ENCODE measurements at places on chromosomes 7 and 10.

DNA sequence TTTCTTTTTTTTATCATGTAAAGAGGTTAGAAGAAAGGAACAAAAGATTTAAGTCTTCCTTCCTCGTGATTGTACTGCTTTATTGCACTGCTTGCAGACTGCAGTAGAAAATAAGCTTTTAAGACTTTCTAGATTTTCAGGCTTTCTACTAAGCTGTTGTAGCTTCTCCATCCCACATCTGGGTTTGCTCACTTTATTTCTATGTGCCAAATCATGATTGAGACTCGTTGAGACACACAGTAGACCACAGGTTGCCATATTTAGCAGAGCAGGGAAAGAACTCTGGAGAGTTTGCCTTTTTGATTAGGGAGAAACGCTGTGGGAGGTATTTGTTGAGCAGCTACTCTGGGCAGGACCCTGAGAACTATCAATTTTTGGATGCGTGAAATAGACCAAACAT, 89.2 kb upstream of the BTBD16 start:
- DNase-seq, result no peak

GRCh38 chr7:155598810-155599210, 45.7 kb upstream of the RBM33 start:
- DNase-seq, result peak; percentile 85

DNA sequence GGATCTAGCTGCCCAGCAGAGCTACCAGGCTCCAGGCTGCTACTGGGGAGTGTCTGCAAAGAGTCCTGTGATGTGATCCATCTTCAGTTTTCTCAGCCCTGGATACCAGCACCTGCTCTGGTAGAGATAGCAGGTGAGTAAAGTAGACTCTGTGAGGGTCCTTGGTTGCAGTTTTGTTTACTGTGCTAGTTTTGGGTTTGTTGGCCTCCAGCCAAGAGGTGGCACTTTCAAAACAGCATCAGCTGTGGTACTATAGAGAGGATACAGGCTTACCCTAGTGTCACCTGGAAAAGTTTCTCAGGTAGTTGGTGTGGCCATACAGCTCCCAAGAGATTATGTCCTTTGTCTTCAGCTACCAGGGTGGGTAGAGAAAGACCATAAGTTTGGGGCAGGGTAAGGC, 56.3 kb downstream of the MTERF1 start:
- DNase-seq, result no peak

DNA sequence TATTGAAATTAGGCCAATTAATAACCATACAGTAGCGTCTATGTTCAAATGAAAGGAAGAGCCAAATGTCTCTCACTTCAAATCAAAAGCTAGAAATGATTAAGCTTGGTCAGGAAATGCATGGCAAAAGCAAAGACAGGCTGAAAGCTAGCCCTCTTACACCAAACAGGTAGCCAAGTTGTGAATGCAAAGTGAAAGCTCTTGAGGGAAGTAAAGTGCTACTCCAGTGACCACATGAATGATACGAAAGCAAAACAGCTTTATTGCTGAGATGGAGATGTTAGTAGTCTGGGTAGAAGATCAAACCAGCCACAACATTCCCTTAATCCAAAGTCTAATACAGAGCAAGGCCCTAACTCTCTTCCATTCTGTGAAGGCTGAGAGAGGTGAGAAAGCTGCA, 123.8 kb downstream of the TEX36 start:
- no peak for DNase-seq

GRCh38 chr10:21732067-21732772, 198.2 kb downstream of the MLLT10 start:
- DNase-seq, result peak; percentile 90

DNA sequence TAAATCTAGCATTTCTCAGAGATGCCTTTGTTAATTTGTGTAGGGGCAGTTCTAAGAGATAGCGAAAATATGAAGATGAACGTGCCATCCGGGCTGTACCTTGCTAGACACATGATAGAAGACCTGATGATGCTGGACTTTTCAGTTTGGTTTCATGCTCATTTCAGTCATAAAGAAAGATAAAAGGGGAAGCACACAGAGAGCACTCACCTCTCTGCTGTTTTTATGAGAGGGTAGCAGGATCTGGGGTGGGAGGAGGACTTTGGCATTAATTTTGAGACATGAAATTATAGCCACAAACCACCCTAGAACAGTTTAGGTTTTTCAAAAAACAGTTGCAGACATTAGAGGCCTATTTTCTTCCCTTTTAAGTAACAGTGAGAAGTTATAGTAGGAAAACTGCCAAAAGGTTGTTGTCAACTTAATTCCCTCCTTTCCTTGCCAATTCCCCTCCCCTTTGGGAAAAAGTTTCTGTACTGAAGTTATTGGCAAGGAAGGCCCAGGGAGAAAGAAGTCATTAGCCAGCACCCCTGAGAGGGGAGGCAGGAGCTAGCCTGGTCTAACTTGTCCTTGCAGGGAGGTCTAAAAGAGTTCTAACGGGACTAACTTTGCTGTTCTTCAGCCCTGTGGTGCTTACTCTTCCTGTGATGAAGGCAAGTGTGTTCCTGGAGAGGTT, 2.6 kb downstream of the ST7 start:
- DNase-seq, result peak; percentile 18

DNA sequence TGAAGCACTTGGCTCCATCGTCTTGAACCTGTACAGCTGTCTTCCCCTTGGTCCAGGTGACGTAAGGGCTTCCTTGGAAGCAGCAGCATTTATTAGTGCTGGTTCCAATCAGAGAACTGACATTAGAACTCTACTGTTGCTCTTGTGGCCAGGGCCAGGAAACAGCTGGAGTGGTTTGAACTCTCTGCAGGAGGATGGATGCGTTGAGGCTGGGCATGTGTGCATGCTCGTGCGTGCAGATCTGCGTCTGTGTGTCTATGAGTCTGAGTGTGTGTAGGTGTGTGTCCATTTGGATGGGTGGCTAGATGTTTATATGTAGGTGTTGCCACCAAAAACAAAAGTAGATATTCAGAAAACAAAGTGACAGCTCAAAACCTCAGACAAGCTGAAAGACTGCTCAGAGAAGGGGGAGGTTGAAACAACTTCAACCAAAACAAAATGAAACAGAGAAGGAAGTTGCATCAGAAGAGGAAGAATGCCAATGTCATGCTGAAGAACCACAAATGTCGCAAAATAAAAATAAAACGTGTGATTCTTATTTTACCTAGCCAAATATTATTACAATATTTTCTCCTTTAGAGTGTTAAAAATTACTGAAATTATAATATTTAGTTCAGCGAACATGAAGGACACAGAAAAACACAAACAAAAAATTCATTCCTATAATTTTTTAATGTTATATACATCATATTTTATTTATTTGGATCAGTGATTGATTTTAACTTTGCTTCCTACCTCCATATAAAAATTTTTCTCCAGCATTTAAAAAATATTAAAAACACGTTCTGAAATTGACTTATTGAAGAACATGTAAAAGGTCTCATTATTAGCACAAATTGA, 96.1 kb upstream of the MKLN1 start:
- peak; percentile 57 for DNase-seq

GRCh38 chr7:157612009-157612663, 275.3 kb downstream of the DNAJB6 start:
- DNase-seq, result no peak

GRCh38 chr7:30844916-30845315, 66.7 kb upstream of the AQP1 start:
- DNase-seq, result no peak

DNA sequence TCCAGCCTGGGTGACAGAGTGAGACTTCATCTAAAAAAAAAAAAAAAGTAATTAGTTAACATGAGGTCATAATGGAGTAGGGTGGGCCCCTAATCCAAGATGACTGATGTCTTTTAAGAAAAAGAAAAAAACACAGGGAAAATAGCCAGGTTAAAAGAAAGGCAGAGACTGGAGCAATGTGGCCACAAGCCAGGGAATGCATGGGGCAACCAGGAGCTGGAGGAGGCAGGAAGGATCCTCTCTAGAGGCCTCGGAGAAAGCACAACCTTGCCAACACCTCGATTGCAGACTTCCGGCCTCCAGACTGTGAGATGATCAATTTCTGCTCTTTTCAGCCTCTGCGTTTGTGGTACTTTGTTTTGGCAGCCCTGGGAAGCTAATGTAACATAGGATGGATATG, 121.5 kb downstream of the ITIH5 start:
- DNase-seq, result no peak

DNA sequence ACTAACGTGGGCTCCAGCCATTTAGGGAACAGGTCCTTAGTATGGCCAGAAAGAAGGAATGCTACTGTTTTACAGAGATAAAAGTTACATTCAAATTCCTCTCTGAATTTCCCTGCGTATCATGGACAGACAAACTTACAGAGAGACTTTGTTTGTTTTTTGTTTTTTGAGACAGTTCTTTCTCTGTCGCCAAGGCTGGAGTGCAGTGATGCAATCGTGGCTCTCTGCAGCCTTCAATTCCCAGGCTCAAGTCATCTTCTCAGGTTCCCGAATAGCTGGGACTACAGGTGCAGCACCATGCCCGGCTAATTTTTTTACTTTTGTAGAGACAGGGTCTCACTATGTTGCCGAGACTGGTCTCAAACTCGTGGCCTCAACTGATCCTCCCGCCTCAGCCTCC, 64.5 kb upstream of the MPP7 start:
- no peak for DNase-seq

DNA sequence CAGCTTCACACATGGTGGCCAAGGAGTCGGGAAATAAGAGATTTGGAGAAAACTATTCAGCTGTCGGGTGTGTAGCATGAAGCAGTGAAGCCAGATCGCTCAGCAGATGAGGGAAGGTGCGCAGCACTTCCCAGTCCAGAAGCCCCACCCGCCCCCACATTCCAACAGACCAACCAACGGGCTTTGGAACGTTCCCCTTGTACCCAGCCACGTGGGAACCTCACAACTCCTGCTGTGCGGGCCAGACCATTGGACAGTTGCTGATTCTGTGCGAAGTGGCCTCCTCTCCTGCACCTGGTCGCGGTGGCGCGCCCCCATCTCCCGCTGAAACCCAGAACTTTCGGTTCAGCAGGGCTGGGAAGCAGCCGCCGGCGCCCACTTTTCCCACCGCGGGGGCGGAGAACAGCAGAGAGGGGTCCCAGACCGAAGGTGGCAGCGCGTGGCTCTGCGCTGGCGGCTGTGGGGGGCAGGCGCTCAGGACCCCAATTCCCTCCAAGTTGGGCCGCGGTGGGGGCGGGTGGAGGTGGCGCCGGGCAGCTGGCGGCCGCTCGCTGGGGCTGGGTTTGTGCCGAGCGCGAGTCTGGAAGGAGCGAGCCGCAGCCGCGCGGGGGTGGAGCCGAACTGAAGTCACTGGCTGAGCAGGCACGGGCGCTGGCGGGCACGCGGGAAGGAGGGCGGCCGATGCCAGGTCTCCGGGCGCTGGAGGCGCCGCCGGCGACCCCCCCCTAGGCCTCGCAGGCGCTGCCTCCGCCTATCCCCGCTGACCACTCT, 1301.5 kb upstream of the SORCS1 start:
- peak; percentile 7 for DNase-seq

GRCh38 chr10:118584181-118584954, 11.1 kb downstream of the PRLHR start:
- peak; percentile 33 for DNase-seq

DNA sequence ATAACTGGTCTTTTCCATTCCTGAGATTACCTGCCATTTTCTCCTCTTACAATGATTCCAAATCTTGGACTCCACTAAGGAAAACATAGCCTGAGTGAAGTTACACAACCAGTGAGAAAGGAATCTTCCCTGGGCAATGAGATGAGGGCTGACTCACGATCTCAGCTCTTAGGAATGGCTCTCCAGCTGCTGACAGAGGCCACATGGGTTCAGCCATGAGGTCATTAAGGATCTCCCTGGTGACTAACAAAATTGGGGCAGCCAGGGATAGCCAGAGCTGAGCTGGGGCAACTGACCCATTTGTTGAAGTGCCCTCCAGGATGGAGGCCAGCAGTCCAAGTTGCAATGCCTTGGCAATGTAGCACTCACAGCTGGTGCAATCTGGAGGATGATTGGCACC, 78.7 kb upstream of the MKLN1 start:
- no peak for DNase-seq

- DNase-seq, result no peak
Measured at GRCh38 chr10:44339218-44339617, 45.7 kb downstream of the CXCL12 start.

DNA sequence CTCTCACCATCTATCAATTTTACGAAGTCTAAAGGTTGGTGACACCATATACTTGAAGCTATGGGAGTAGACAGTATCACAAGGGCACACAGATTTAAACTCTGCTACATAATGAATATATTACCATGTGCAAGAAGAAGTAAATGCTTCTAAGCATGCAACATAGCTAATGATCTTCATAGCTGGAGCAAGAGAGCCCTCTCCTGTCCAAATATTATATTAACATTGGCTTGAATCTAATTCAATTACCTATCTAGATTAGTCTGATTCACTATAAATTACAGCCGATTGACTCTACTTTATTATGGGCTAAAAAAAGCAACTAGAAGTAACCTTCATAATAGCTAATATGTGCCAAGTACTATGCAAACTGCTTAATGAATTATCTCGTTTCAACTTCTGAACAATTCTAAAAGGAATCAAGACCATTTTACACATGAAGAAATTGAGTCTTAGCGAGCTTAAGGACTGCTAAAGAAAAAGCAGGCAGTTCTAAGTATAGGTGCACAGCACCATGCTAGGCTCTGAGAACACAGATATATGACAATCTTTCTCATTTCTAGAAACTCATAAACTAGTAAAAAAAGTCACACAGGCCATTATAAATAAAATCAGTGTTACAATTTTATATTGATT, 21.9 kb downstream of the FRA10AC1 start:
- DNase-seq, result peak; percentile 47

DNA sequence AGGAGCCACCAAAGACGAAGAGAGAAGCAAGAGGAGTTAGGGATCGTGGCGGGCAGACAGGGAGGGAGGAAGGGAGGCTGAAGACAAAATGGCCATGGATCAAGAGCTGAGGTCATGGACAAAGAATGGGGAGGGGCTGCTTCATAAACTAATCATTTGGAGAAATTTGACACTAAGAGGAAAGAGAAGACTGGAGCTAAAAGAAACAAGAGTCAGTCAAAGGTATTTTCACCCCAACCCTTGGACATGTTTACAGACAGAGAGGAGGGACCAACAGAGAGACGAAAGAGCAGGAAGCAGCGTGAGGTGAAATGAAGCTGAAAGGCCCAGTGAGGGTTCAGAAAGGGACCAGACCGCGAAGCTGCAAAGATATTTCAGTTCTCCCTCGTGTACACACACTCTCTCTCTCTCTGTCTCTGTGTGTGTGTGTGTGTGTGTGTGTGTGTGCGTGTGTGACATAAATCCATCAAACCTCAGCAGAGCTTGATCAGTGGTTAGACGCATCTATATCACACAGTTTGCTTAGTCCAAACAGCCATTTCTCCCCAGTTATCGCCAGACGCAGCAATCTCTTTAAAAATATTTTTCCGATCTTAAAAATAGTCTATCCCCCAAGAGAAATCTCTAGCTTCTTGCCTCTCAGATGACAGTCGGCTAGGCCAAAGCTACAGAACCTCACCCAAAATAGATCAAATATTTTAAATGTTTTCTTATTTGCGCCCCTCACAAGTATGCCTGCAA, 12.5 kb upstream of the CALD1 start:
- no peak for DNase-seq

- DNase-seq, result no peak
Measured at GRCh38 chr7:6453734-6454133, 6.0 kb upstream of the DAGLB start.

- DNase-seq, result no peak
Measured at GRCh38 chr7:98731651-98732050, 114.6 kb downstream of the NPTX2 start.
